Stimulated activated CD8-positive, alpha-beta memory T cell treated with anti-CD3 and anti-CD28 coated beads, Interleukin-12 subunit alpha, Interleukin-12 subunit beta, amount 100 ng/mL, for 1 hour (primary cell): ENCODE measurements at places on chromosomes 2 and 18.

DNA sequence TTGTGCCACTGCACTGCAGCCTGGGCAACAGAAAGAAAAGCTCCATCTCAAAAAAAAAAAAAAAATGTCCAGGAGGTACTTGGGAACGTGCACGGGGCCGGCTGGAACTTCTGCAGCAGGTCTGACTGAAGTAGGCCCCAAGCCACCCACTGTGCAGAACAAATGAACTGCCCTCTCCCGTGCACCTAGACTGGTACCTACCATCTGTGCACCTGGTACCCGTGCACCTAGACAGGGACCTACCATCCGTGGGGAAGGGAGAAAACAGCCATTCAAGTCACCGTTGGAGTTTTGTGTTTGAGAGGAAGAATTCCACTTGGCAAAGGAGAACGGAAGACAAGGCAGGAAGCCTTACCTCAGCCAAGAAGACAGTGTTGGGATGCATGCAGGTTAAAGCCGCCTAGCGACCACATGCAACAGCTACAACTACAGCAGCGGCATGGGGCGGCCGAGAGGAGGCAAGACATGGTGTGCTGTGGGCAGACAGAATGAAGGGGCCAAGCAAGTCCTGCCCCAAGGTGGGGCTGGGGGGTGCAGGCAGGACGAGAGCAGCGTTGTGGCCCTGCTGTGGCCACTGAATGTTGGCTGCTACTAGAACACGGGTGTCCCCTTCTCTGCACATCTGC is 16.1 kb downstream of the ST3GAL5 start:
- DNase-seq = no peak

DNA sequence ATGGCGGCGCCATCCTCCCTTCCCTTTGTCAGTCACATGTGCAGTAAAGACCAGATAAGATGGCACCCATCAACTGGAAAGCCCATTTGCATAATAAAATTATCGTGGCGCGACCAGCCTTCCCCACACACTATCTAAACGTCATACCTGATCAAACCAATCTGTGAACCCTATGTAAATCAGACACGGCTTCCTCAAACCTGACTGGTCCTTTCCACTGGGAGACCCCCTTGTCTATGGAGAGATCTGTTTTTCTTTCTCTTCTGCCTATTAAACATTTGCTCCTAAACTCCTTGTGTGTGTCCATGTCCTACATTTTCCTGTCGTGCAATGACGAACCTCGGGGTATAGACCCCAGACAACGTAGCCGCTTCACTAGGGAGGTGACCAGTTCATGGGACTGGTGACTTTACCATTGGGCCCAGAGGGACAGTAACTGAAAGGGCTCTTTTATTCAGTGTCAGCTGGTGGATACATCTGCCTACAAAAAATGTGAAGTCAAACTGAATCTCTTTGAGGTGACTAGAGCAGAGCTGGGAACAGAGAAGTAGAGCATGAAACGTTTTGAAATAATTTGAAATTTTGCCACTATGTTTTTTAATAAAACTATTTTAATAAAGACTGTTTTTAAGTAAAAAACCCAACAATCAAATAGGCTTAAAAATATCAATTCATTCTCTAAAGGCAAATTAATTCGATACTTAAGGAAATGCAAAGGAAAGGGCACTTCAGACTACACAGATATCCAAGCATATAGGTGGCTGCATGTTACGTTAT is 87.5 kb downstream of the SOCS6 start:
- DNase-seq = no peak

GRCh38 chr2:172021955-172022354 is 22.2 kb downstream of the METAP1D start:
- no peak for DNase-seq

- no peak for DNase-seq
Measured at GRCh38 chr18:493986-494983, 6.2 kb downstream of the COLEC12 start.

DNA sequence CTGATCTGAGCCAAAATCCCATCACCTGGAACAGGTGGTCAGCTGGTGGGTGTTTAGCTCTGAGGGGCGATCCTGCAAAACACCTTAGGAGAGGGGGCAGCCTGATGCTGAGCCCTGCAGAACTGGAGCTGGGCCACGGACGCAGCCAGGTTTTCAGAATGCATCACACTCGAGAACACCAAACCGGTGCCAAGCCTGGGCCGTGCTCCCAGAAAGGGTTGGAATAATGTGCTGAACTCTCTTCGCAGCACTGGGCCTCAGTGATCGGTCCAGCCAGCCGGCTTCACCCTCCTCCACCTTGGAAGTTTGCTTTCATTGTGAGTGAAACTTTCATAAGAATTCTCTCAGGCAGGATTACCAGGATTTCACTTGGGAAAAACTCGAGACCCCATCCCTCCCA is 56.5 kb upstream of the TTC39C start:
- no peak for DNase-seq

GRCh38 chr2:206127656-206128055 is 31.6 kb downstream of the NDUFS1 start:
- no peak for DNase-seq

GRCh38 chr18:79768745-79769144 is 29.0 kb upstream of the KCNG2 start:
- DNase-seq = no peak

DNA sequence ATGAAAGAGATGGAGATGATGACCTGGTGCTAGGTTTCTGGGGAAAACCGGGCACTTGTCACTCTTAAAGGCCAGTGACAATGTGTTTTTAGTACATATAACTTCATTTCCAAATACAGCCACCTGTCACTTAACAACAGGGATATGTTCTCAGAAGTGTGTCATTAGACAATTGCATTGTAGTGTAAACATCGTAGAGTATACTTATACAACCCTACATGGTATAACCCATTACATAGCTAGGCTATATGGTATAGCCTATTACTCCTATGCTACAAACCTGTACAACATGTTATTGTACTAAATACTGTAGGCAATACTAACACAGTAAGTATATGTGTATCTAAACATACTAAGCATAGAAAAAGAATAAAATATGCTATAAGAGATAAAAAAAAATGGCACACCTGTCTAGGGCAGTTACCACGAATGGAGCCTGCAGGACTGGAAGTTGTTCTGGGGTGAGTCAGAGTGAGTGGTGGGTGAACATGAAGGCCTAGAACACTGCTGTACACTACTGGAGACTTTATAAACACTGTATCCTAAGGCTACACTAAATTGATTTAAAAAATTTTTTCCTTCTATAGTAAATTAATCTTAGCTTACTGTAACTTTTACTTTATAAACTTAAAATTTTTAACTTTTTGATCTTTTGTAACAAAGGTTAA is 123.2 kb downstream of the THADA start:
- DNase-seq = no peak

- no peak for DNase-seq
Measured at GRCh38 chr2:79899196-79899595, 386.3 kb downstream of the CTNNA2 start.

DNA sequence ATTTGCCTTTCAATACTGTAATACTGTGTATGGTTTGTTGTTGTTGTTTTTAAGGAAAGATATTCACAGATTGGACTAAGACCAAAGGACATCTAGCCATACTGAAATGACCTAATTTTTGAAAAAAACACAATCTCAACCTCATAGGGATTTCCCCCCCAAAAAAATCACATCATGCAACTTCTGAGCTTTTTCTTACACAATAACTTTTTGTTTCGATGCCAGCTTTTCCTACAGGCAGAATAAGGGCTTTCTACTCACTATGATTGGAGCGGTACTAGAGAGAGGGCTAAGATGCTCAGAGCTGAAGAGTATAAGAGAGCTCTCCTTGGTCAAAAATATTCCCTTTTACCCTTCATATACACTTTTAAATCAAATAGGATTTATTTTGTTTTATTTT is 32.4 kb upstream of the SLC3A1 start:
- no peak for DNase-seq

DNA sequence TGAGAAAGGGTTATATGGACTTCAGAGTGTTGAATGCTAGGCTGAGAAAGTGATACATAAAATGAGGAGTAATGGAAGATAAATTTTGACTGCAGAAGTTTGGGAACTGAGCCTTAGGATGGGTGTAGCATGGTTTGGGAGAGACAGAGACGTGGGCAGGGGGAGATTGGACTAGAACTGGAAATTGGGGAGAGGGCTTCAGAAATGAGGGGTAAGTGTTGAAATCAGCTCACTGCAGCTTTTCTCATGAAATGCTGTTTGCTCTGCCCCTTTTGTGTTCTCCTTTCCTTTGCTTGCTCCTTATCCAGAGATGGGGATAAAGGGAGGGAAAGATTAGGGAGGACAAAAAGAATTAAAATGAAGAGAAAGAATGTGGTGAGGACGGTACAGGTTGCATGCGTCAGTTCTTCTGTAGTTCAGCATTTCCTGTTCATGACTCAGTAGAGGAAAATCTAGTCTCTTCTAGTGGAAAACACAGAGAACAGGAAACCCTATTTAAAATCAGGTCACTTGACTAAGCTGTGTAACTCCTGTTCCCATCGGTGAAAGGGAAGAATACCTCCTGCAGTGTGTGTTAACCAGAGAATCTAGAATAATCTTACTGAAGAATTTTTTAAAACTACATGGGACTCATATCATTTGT is 105.6 kb downstream of the CRIM1 start:
- DNase-seq = no peak

DNA sequence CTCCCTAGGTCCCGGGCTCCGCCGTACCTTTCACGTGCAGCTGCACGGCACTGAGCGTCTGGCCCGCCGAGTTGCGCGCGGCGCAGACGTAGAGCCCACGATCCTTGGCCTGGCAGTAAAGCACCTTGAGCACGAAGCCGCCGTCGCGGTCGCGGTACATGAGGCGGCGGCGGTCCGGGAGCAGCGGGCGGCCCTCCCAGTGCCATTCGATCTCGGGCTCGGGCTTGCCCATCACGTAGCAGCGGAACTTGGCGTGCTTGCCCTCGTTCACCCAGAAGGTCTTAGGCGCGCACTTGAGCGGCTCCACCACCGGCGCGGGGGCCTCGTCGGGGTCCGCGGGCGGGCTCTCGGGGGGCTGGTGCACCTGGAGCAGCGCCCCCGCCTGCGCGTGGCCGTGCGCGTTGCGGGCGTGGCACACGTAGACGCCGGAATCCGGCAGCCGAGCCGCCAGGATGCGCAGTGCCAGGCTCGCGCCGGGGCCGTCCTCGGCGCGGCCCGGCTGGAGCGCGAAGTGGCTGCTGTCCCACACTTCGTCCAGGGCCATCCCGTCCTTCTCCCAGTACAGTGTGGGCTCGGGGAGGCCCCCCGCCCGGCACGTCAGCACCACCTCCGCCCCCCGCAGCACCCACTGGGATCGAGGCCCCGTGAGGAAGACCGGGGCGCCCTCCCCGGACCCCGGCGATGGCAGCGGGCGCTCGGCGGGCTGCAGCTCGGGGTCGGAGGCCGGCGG is 980 bp downstream of the OBSL1 start:
- no peak for DNase-seq

- no peak for DNase-seq
Measured at GRCh38 chr2:164705412-164706167, 84.3 kb upstream of the GRB14 start.

DNA sequence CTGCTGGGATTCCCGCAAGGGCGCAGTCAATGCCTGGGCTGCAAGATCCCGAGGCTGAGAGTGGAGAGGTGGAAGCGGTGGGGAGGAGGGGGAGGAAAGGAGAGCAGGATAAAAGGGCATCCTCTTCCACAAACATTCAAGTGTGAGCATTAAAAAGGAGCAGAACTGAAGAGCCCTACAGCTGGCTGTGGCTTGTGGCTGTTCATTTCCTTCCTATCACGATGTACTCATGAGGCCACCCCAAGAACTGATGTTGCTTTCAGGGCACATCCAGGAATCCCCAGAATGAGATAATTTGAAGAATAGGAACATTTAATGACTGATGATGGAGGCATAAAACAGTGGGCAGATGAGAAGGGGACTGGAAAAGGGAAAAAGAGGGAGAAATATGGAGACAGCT is 230.8 kb upstream of the SMIM21 start:
- no peak for DNase-seq

DNA sequence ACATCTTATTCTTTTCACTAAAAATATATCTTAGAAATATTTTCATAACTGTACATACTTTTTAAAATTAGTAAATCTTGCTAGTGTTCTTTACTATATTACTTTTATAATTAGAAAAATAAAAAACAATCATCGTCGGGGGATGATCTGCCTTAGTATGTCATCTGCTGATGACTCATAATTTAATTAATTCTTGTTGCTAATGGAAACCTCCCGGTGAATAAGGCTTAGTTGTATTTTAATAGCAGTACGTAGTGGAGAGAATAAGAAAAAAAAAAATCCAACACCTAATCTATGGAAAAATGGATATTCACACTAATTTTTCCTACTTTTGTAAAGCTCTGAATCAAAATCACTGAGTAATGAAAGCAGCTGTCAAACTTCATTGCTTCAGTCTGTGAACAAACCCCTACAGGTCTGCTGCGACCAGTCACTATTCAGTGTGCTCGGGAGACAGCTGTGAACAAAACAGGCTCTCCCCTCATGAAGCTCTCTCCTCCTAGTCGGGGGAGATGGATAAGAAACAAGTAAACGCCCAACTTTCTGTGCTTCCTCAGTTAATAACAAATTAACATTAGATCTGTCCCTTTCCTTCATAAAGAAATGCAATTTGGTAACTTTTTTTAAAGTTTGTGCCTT is 97.4 kb upstream of the UPP2 start:
- DNase-seq = no peak

GRCh38 chr18:6712401-6712800 is 17.1 kb upstream of the ARHGAP28 start:
- DNase-seq = no peak

GRCh38 chr2:154402213-154402612 is 296.3 kb upstream of the KCNJ3 start:
- DNase-seq = no peak

DNA sequence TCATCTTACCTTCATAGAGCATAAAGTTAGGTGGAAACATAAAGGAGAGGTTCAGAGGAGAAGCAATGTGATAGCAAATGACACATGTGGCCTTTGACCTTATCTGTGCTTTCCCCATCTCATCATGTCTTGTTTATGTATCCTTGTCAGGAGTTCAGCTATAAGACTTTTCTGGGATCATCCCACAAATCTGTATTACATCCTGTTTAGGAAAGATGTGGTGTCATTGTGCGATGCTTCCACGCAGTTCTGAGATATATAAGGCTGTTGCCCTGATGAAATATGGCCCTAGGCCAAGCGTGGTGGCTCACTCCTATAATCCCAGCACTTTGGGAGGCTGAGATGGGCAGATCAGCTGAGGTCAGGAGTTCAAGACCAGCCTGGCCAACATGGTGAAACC is 15.5 kb upstream of the MGAT5 start:
- no peak for DNase-seq

- DNase-seq = no peak
Measured at GRCh38 chr2:55014962-55015939, 35.0 kb downstream of the RTN4 start.
